Putamen (tissue), 1 donor: ENCODE measurements at places on chromosomes 5 and 9.
A peak's percentile ranks its signal among the peaks of the same experiment; 100 is the strongest.

GRCh38 chr5:158874343-158874742 lies 225.4 kb downstream of the EBF1 start:
- DNase-seq, result no peak

GRCh38 chr5:114387433-114387832 lies 25.6 kb downstream of the KCNN2 start:
- DNase-seq, result no peak

DNA sequence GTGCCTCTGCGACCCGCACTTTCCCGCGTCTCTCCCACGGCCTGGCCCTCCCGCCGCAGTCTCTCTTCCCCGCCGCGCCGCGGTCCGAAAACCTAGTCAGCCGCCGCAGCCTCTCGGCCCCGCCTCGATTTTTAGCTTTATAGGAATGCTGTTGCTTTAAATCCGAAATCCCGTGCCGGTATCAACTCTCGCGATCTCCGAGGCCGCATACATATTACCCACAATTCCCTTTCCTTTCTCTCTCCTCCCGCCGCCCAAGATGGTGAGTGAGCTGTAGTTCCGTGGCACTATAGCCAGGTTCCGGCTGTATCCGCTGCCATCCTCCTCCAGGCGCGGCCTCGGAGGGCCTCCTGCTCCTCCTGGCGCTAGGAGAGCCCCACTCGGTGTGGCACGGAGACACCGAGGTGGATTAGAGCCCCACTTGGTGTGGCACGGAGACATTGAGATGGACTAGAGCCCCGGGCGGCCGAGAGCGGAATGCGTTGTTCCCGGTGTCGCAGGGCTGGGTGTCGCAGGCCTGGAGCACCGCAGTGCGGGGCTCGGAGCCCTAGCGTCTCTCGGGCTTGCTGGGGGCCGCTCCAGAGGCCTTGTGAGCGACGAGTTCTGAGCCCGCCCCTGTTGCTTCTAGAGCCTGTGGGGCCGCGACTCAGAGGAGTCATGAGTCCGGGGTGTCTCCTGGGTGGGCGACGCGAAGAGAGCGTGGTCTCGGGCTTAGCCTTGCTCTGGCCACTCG lies at the start of the genes MED22 and RPL7A:
TSS of gene MED22 (minus strand) at position 147 of the 733 bp plus-strand sequence. CDS start 1,469 bp downstream, outside the sequence.
TSS of gene RPL7A (plus strand) at position 234 of the 733 bp plus-strand sequence. CDS start at position 260, 26 bp downstream.
- DNase-seq, result peak; percentile 94

DNA sequence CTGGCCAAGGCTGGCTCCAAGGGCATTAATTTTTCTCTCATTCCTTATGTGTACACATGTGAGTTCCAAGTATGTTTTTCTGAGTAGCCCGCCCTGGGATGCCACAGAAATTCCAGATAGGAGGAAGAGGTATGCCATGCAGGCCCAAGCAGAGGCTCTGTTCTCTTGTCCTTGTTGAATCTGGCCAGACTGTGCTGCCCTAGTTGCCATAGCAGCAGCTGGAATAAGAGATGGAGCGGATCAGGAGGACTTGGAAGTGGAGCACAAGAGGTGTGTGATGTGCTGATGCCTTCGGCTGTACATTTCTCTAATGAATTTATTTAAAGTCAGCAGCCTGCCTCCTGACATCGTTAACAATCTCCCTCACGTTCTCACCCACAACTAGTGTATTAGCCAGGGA lies 235.6 kb upstream of the RPS23 start:
- no peak for DNase-seq

GRCh38 chr5:59104400-59105127 lies 521.7 kb downstream of the RAB3C start:
- DNase-seq, result no peak
